Hippocampal formation (tissue), 2 donors: ENCODE measurements at places on chromosomes 2 and 18.

- DNase-seq, result no peak
These were observed 348.9 kb downstream of the OSR1 start for GRCh38 chr2:19009510-19009909.

DNA sequence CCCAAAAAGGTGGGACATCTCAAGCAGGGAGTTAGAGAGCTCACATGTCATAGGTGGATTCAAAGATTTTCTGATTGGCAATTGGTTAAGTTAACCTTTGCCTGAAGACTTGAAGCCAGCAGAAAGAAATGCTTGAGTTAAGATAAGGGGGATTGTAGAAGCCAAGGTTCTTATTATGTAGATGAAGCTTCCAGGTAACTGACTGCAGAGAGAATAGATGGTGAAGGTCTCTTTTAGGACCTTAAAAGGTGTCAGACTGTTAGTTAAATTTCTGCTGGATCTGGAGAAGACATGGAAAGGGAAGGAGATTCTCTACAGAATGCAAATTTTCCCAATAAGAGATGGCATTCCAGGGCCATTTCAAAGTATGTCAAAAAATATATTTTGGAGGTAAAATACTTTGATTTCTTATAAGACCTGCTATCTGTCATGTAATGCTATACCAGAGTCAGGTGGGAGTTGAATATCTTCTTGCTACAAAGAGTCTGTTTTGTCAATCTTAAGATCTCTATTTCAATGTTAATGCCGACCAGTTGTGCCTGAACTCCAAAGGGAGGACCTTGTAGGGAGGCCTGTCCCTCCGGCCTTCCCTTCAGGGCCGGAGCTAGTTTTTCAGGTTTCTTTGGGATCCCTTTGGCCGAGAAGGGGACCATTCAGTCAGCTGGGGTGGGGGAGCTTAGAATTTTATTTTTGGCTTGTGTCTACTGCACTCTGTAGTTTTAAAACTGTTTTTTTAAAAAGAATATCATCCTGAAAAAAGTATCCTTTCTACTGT lies 280.6 kb downstream of the PTGR3 start:
- DNase-seq, result no peak

DNA sequence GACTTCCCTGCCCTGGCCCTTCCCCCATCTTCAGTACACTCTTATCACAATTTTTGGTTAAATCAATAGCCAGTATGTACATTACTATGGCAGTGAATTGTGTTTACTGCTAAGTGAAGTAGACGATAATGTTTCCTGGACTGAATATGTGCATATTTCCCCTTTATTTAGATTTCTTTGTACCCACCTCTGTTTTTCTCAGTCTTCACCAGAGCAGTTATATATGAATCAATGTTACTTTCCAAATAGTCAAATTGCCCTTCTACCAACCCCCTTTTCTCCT lies 97.1 kb upstream of the HS6ST1 start:
- no peak for DNase-seq

DNA sequence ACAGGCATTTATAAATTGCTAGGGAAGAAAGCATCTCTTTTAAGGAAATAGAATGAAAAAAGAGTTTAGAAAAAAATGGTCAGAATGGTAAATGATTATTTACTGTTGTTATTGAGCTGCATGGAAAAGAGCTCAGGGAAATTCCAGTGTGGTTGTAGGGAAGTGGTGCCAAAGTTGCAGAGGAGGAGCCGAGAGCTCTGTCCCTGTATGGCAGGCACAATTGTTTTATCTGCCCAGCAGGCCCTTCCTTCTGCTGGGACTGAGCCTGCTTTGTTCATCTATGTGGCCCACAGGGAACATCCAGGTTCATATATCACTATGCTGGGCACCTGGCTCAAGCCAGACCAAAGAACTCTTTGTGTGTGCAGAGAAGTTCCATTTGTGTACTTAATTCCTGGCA lies 80.8 kb upstream of the AGAP1 start:
- no peak for DNase-seq

DNA sequence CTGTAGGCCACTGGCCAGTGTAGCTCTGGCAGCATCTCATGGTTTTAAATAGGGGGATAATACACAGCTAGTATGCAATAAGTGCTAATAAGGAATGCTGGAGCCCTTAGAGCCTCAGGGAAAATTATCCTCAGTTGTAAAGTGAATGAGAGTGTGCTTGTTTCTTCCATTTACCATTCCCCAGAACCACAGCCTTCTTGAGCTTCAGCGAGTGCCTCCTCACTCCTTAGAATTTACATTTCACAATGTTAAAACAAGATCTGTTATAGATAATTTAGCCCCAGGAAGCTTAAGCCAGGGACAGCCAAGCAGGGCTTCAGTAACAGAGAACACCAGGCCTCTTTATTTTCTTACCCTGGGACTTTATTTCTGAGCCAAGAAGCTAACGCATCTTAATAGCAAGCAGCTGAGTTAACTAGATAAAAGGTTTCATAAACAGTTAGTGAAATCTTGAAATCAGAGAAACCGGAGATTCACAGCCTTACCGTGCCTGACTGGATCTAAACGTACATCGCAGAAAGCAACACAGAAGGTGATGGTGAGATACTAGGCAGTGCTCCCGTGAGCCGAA lies 535.2 kb downstream of the TDRD15 start:
- no peak for DNase-seq

- no peak for DNase-seq
These were observed 318.0 kb downstream of the FIGN start for GRCh38 chr2:163417596-163418337.

DNA sequence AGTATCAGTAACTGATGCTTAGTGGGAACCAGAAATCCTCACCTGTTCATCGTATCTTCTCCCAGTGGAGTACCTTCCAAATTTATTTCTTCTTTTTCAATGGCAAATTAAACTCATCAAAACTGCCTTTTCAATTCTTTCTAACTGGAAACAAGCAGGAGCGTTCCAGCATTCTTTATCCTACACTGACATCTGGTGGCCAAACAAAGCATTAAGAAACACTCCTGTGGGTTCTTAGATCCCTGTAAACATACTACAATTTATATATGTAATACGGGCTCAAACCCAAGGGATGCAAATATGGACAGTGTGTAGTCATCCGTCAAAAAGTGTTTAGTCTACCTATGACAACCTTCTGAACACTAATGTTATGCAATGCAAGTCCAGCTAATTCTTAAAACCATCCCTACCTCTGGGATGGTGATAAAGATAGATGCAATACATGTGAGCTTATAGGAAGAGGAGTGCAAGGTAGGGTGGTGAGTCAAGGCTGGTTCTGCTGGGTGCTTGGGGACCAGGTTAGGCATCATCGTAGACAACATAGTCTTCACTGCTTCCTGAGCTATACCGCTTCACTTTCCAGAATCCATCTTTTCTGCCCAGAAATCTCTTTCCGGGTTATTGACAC lies 375.0 kb downstream of the CTNNA2 start:
- peak; percentile 12 for DNase-seq

GRCh38 chr18:63022429-63023022 lies 297.0 kb downstream of the BCL2 start:
- DNase-seq, result no peak

DNA sequence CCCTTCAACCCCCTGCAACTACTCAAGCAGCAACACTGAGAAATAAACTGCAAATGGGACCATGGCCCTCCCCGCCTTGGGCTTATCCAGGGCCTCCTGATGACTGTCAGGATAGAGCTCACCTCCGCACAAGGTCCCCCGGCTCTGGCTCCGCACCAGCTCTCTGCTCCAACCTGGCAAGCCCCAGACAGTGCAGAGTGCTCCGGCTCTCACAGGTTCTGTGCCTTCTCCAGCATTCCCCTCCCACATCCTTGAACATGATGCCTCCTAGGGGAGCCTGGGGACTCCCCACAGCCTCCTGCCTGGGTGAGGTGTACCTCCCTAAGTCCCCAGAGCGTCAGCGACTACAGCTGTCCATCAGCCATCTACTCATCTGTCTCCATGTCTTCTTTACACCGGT lies 26.7 kb upstream of the NPAS2 start:
- no peak for DNase-seq

GRCh38 chr2:3753561-3753960 lies 50.2 kb downstream of the DCDC2C start:
- no peak for DNase-seq

- DNase-seq, result no peak
These were observed 42.5 kb downstream of the TANC1 start for GRCh38 chr2:159010963-159011362.

GRCh38 chr18:45728336-45729010 lies 4.5 kb downstream of the SLC14A1 start:
- no peak for DNase-seq

DNA sequence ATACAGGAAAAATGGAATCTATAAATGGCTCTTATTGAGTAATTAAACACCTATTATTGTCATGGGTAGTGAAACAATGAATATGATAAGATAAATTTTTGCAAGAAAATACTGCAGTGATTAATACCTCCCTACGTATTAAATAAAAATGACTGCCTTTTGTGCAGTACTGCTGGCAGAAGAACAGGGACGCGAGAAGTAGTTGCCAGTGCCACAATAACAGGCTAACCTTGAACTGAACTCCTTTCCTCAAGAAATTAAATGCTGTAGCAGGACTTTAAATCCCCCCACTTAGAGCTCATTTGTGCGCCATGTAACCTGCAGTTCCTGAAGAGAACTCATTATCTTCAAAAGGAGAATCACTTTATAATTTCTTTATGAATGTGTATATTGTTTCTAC lies 24.6 kb downstream of the FIGN start:
- no peak for DNase-seq

- DNase-seq, result no peak
These were observed 89.9 kb downstream of the NOL10 start for GRCh38 chr2:10599921-10600320.

GRCh38 chr2:155391613-155392130 lies 693.2 kb downstream of the KCNJ3 start:
- no peak for DNase-seq

DNA sequence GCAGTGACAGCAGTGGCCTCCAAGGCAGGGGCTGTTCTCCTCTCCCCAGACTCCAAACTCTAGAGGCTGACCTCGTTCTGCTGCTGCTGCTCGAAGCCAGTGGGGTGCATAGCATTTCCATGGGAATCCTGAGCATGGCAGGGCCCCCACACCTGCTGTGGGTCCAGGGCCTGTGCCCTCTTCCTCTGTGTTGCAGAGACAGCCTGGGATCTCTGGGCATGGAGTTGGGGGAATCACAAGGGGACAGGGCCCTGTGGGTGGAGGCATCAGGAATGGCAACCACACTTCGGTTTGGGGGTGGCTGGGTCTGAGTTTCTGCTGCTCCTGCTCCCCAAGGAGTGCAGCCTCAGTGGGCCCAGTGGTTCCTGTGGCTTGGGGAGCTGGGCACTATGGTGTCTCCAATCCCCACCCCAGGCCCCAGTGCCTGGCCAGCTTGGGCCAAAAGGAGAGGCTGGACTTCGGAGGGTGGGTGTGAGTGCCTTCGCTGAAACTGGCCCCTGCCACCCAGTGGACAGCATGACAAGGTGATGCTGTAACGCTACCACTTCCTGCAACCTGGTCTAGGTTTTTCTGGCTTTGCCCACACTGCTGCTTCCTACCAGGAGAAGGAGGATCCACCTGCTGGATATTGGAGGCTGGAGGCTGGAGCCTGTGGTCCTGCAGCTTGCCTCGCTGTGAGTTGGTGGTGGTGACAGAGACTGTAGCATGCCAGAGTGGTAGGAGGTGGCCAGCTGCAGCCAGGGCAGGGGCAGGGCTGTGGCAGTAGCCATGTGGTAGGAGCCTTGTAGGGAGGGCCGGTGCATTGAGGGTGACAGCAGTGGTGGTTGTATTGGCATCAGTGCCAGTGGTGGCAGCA lies 56.6 kb downstream of the SOWAHC start:
- DNase-seq, result no peak

GRCh38 chr2:54557601-54558187 lies 101.6 kb downstream of the SPTBN1 start:
- DNase-seq, result peak; percentile 24

- no peak for DNase-seq
These were observed 6.8 kb downstream of the PHLPP1 start for GRCh38 chr18:62721839-62722795.

GRCh38 chr18:73669297-73669696 lies 478.3 kb downstream of the FBXO15 start:
- peak; percentile 21 for DNase-seq

- DNase-seq, result no peak
These were observed 94.4 kb downstream of the MGAT5 start for GRCh38 chr2:134348239-134348638.

DNA sequence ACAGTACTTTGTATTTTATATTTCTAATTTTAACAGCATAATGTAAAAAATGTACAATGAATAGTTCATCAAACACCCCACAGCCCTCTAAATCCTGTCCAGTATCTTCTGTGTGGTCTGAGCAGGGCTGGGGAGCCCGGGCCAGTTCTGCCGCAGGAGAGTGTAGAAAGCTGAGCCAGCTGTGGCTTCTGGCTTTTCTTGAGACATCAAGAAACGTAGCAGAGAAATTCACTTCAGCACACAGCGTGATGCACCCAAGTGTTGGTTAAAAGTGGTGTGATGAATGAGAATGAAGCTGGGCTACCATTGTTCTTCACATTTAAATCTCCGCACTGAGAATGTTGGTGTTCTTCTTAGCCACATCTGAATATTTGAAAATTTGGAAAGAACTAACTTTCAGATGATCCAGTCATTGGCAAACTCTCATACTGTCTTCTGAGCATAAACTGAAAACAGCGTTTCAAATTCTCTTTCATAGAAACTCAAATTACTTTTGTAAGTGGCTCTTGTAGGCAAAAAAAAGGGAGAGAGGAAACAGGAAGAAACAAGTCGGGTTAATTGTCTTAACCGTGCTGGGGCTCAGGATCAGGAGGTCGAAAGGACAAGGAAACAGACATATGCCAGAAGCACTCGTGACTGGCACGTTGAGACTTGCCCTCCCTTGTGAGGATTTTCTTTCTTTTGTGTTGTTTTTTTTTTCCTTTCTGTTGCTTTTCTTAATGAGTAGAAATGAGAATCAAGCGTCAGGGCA lies 23.4 kb upstream of the TMEM87B start:
- no peak for DNase-seq
